ENCODE measurements at places on chromosomes 12 and 14.

DNA sequence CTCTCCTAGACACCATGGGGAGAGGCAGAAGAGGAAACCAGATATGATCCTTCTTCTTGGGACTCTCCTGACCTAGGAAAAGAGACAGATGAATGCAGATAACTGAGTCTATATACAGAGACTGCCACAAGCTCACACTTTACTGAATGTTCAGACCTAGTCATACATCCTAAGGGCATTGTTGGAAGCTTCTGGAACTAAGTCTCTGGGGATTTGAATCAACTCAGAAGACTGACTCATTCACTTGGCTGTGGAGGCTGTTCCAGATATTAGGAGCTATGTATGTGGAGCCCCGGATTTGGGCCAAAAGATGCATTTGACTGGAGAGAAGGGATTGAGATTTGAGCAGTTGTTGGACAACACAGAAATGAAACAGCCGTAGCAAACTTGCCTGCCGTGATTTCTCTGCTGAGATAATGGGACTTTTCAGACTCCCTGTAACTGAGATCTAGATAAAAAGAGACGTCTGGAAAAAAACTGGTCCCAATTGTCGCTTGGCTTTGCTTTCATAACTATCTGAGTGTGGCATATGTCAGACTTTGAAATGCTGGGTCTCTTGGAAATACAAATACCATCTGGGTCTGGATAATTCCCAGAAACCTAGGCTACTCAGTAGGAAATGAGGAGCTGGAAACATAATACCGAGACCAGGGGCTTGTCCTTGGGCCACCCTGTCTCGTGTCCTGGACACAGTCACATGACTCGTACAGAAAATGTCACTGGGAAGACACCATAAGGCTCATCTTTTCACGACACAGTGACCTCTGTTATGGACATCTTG, 396.8 kb downstream of the NUAK1 start:
- peak; percentile 67 for DNase-seq

- DNase-seq, result peak; percentile 38
These were observed at the start of gene CACNB3 for GRCh38 chr12:48817873-48818830. Gene CACNB3, plus strand, starts transcription at chr12:48818496. Its CDS starts 434 bp downstream, at chr12:48818930.

DNA sequence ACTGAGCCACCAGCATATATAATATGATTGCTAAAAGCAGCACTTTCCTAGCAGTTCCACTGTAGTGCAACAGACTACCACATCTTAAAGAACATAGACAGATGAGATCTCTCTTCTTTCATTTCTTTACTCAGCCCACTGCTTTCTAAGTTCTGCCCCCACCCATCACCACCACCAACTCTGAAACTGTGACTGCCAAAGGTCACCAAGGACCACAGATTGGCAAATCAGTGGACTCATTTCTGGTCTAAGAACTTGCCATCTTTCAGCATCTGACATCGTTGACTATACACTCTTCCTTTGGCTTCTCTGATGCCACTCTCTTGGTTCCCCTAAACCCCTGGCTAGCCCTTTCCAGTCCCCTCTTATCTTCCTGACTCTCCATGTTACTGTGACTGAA, 38.4 kb downstream of the IFNG start:
- no peak for DNase-seq

DNA sequence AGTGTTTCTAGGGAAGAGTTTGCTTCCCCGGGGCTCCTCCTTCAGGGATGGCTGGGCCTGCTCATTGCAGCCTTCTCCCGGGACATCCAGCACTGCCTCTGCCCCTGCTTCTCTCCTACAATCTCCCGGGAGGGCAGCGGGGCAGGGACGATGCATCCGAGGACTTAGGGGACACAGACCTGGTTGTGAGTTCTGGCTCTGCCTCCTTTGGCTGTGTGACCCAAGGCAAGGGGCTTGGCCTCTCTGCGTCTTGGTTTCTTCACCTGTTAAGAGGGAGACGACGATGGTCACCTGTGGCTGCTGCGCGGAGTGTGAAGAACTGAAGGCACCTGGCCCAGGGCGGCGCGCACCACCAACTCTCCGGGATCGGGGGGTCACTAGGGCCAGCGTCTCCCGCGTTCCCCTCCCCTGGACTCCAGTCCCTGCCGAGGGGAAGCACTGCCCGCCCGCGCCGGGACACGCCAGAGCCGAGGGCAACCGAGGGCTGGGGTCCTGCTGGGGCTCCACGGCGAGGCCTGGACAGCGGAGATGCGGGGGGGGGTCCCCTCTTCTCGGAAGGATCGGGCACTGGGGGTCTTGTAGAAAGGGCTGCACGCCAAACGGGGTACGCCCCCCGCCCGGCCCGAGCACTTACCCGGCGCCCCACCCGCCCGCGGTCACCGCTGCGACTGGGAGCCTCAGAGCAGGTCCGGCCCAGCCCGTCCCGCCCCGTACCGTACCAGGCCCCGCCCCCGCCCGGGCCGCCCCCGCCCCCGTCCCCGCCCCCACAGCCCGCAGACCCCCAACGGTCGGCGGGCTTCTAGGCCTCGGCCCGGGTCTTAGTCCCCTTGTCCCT, at the start of gene HVCN1:
HVCN1 (minus strand) TSS at position 670 of the 835 bp plus-strand sequence. CDS start 5,870 bp downstream, outside the sequence.
- no peak for DNase-seq

- DNase-seq, result no peak
These were observed 11.0 kb downstream of the ZFC3H1 start for GRCh38 chr12:71652656-71653055.

GRCh38 chr12:66667906-66668305, 11.0 kb downstream of the GRIP1 start:
- no peak for DNase-seq

DNA sequence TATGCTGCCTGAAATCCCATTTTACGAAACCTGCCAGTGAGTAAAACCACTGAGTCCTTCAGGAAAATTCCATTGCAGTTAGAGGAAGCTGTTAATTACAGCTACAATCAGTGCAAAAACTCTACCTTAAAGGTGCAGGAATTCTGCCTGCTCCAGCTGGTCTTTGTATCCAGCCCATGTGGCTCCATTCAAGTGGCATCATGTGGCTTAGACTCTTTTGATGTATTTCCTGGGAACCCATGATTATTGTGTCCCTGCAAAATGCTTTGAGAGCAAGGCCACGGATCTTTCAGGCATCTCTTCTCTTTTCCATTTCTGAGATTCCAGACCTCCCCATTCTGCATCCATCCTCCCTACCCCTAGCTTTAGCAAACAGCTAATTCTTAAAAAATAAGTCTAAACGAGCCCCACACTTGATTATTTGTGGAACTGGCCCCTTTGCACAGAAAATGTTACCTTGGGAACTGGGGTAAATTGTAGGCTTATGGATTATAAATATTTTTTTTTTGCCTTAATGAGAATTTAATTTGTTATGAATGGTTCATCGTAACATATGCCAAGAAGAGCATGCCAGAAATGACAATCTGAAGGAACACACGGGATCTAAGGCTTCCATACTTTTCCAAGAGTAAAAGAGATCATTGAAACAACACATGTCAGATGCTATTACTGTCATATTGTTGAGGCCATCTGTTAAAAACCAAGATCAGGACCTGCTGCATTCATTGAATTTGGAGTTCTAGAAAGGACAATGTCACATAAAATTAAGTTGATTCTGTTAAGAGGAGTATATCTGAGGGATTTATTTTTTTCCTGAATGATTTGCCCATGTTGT, 144.6 kb downstream of the TPH2 start:
- DNase-seq, result no peak

- peak; percentile 39 for DNase-seq
These were observed 117.9 kb upstream of the MAP1LC3B2 start for GRCh38 chr12:116441292-116441691.

DNA sequence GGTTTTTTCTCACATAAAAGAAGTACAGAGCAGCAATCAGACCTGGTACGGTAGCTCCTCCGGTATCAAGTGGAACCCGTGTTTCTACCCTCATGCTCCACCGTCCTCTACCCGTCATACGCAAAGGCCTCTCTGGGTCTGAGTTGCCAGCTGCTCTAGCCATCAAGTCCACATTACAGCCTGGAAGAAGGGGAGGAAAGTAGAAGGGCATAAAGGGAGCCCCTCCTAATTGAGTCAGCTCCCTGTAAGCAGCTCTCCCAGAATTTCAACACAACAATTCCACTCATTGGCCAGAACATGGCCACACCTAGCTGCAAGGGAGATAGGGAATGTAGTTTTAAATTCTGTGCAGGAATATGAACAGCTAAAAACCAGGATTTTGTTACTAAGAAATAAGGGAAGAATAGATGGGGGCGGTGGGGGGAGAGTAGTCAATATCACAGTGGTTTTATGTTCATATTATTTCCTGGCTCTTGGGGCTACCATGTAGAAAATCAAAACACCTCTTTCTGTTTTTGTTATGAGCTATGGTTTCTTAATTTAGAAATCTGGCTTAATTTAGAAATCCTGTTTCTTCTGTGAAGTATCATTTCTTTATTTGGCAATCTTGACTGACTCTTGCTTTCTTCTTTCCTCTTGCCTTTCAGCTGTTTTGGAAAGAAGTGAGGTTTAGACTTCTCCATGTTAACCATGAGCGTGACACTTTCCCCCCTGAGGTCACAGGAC, 103.9 kb downstream of the AKAP6 start:
- no peak for DNase-seq

DNA sequence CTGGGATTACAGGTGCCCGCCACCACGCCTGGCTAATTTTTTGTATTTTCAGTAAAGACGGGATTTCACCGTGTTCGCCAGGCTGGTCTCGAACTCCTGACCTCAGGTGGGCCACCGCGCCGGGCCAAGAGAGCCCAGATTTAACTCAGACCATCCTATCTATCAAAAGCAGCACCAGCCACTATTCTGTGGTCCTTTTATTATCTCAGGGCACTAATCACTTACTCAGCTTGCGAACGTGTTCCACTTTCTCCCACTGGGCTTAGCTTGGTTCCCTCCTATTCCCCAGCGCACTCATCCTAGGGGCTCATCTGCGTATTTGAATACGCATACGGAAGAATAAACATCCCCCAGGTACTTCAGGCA, 16.2 kb upstream of the AACS start:
- no peak for DNase-seq

DNA sequence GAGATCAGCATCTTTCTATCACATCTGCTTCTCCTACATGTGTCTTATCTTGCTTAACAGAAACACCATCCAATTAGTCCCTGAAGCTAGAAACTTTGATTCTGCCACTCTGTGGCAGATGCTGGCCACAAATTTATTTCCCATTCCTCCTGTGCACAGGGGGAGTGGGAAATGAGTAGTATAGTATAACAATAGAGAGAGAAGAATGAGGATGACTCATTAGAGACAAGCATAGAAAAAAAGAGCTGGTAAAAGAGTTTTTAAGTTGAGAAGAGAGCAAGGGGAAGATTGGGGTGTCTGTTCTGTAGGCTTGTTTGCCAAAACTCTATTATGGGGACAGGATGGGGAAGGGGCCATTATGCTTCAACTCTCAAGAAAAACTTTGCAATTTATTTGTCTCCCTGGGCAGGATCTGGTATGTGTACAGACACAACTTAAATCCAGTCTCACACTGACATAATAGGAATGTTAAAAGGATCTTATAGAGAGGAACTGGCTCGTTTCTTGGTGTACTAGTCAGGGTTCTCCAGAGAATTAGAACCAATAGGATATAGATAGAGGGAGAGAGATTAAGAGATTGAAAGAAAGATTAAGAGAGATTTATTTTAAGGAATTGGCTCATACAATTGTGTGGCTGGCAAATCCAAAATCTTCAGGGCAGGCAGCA, 142.6 kb upstream of the CPSF6 start:
- no peak for DNase-seq

GRCh38 chr14:99077076-99077843, 194.7 kb downstream of the BCL11B start:
- no peak for DNase-seq

GRCh38 chr12:82673698-82674097, 13.0 kb upstream of the TMTC2 start:
- DNase-seq, result no peak

DNA sequence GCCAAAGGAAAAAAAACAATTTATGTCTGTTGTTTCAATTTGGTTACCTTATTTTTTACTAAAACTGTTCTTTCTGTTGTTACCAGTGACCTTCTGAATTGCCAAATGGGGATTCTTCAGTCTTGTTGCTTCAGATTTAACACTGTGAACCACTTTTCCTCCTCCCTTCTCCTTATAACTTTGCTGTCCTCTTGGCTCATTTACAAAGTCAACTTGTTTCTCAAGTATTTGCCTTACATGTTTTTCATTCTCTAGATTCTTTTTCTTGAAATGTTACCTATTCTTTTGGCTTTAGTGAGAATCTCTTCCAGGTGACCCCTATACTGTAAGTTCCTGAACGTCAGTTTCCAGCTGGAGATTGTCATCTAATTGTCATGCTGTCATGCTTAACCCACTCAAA, 19.4 kb downstream of the FUT8 start:
- peak; percentile 24 for DNase-seq

GRCh38 chr14:87754520-87755223, 238.3 kb downstream of the GALC start:
- no peak for DNase-seq

DNA sequence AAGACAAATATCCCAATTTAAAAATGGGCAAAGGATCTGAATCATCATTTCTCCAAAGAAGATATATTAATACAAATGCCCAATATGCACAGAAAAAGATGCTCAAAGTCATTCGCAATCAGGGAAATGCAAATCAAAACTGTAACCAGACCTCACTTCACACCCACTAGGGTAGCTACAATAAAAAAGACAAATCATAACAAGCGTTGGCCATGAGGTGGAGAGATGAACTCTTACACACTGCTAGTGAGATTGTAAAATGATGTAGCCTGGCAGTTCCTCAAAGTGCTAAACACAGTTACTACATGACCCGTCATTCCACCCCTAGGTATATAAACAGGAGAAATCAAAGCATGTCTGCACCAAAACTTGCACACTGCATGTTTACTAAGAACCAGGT, 30.4 kb downstream of the CDC42BPB start:
- DNase-seq, result no peak

DNA sequence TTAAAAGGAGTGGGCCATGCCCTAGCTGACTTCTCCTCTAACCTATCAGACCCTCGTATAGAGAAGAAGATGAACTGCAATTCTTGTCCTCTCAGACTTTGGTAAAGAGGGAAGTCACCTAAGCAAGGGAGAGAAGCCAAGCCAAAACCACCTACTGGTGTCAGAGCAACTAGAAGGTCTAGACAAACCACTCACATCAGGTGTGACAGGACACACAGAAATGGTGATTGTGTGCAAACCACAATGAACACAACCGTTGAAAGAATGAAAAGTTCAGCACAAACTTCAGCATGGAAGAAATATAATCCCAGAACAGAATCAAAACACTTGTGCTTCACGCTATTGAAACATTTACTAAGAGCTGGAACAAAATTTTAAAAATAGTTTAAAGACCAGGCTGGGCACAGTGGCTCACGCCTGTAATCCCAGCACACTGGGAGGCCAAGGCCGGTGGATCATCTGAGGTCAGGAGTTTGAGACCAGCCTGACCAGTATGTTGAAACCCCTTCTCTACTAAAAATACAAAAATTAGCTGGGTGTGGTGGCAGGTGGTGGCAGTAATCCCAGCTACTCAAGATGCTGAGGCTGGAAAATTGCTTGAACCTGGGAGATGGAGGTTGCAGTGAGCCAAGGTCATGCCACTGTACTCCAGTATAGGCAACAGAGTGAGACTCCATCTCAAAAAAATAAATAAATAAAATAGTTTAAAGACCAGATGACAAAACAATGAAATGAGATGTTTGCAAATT, 56.2 kb upstream of the NTF3 start:
- no peak for DNase-seq

DNA sequence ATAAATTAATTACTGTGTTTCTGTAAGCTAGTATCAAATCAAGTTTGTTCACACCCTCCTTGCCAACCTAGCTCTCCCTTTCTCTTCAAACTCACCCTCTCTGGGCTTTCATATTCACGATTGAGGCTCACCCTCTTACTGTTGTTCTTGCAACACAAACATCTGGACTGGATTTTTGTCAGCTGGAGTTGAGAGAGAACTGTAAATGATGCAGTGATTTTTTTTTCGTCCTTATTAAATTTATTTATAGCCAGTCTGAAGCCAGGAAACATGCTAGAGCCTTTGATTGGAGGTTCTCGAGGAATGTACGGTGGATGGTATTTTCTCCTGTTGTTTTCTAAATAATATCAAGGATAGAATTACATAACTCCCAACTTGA, 485.1 kb downstream of the ZFP36L1 start:
- DNase-seq, result no peak
